ENCODE measurements at places on chromosomes 2 and 18.

- H3K36me3 ChIP-seq = no peaks in the 10 kb centered on the region
- H3K4me3 ChIP-seq = no peak overlapping the region
- DNase-seq = no peak
- H3K4me1 ChIP-seq = no peaks in the 10 kb centered on the region
- H3K27me3 ChIP-seq = no peaks in the 10 kb centered on the region
- H3K27ac ChIP-seq = no peak overlapping the region
Observed at GRCh38 chr18:56945171-56946083, 201.5 kb upstream of the BOD1L2 start.

DNA sequence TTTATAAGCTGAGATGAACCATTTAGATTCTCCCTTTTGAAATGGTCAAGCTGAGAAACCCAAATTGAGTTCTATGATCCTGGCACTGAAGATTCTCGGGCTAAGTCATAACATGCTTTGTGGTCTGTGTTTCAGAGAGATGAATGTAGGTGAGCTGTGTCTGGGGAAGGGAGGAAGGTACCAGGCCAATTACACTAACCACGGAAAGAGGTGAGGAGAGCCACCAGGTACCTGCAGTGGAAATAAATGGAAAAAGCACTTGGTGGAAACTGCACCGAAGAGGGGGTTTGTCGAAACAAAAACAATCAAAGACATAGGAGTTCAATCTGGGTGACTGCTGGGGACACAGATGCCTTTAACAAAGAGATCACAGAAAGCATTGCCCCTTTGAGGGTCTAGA lies 963 bp upstream of the MRPL44 start:
- H3K36me3 ChIP-seq = peaks cover 20% of the 10 kb centered on the region
- H3K4me1 ChIP-seq = peaks cover 7% of the 10 kb centered on the region
- no peak overlapping the region for H3K27ac ChIP-seq
- DNase-seq = no peak
- H3K27me3 ChIP-seq = no peaks in the 10 kb centered on the region

- DNase-seq = no peak
- H3K27ac ChIP-seq = no peak overlapping the region
- H3K36me3 ChIP-seq = no peaks in the 10 kb centered on the region
- H3K4me3 ChIP-seq = no peak overlapping the region
- H3K27me3 ChIP-seq = no peaks in the 10 kb centered on the region
Observed at GRCh38 chr2:68416081-68416675, 50.9 kb downstream of the FBXO48 start.

- no peak overlapping the region for H3K27ac ChIP-seq
- H3K4me3 ChIP-seq = peak overlapping the region; percentile 91
- no peaks in the 10 kb centered on the region for H3K36me3 ChIP-seq
- H3K4me1 ChIP-seq = no peaks in the 10 kb centered on the region
- H3K27me3 ChIP-seq = no peaks in the 10 kb centered on the region
Observed at GRCh38 chr18:7116792-7117389, 706 bp downstream of the LAMA1 start.

- H3K27me3 ChIP-seq = no peaks in the 10 kb centered on the region
- no peaks in the 10 kb centered on the region for H3K36me3 ChIP-seq
- H3K27ac ChIP-seq = no peak overlapping the region
- H3K4me1 ChIP-seq = no peaks in the 10 kb centered on the region
- no peak for DNase-seq
Observed at GRCh38 chr2:106972782-106973181, 86.8 kb upstream of the ST6GAL2 start.

GRCh38 chr2:221388891-221389290 lies 183.2 kb downstream of the EPHA4 start:
- no peaks in the 10 kb centered on the region for H3K36me3 ChIP-seq
- H3K4me1 ChIP-seq = no peaks in the 10 kb centered on the region
- H3K4me3 ChIP-seq = no peak overlapping the region
- no peak overlapping the region for H3K27ac ChIP-seq

DNA sequence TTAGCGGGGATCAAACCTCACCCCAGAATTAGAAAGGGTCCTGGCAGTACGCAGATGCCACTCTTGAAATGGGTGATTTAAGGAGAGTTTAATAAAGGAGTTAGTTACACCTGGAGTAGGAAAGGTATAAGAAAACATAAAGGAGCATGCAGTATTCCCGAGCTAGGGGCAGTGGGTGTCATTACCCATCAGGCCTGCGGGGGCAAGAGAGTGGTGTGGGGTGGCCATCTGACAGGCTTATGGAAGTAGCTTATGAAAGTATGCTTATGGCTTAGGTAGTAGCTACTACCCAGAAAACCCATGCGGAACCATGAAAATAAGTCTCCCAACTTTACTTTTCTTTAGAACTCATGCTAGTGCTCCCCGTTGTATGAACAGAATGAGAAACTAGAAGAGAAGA lies 568.9 kb upstream of the ACVR2A start:
- peak; percentile 5 for DNase-seq
- no peaks in the 10 kb centered on the region for H3K36me3 ChIP-seq
- no peak overlapping the region for H3K4me3 ChIP-seq
- no peaks in the 10 kb centered on the region for H3K27me3 ChIP-seq
- H3K27ac ChIP-seq = no peak overlapping the region

DNA sequence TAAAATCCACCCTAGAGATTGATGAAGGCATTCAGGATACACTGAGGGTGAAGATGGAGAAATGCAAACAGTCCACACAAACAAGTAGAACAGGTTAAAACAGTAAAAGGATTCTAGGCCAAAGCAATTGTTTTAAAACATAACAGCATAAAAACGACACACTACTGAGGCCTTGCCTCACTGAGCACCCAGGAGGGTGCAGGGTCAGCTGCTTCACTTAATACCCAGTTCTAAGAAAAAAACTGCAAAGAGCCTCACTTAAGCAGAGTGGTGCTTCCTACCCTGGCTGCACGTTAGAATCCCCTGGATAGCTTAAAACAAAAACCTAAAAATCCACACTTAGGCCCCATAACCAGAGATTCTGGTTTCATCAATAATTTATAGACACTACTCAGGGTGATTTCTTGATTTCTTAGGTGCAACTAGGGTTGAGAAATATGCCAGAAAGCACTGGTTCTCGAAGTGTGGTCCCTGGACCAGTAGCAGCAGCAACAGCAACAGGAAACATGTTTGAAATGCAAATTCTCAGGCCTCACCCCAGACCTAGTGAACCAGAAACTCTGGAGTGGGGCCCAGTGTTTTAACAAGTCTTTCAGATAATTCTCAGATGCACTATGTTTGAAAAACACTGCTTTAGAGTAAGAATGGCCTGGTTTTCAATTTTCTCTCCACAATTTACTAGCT lies 279.1 kb downstream of the ZEB2 start:
- H3K27me3 ChIP-seq = no peaks in the 10 kb centered on the region
- peaks cover 7% of the 10 kb centered on the region for H3K4me1 ChIP-seq
- no peak overlapping the region for H3K4me3 ChIP-seq
- no peak overlapping the region for H3K27ac ChIP-seq

GRCh38 chr2:105553538-105554196 lies 154.8 kb upstream of the FHL2 start:
- DNase-seq = no peak
- no peak overlapping the region for H3K27ac ChIP-seq
- H3K27me3 ChIP-seq = no peaks in the 10 kb centered on the region
- H3K4me1 ChIP-seq = no peaks in the 10 kb centered on the region
- H3K4me3 ChIP-seq = no peak overlapping the region

GRCh38 chr2:135965756-135966155 lies 19.7 kb downstream of the DARS1 start:
- H3K4me1 ChIP-seq = peaks cover 4% of the 10 kb centered on the region
- no peaks in the 10 kb centered on the region for H3K27me3 ChIP-seq
- no peak overlapping the region for H3K27ac ChIP-seq
- DNase-seq = no peak
- H3K4me3 ChIP-seq = no peak overlapping the region

DNA sequence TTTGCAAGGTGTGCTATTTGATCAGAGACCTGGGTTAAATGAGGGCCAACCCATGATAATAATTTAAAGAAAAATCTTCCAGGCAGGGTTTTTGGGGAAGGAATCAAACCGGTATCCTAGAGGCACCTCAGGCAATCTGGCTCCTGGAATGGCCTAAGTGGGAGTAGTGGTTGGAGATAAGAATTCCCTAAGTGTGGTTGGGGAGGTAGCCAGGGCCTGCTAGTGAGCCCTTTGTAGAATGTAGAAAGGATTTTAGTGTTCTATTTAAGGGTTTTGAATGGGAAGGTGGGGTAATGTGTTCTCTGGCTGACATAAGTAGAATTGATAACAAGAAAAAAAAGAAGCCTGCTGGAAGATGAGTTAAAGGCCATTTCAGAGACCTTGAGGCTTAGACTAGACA lies 422.2 kb downstream of the XIRP2 start:
- DNase-seq = no peak
- H3K27ac ChIP-seq = no peak overlapping the region
- H3K4me1 ChIP-seq = no peaks in the 10 kb centered on the region

DNA sequence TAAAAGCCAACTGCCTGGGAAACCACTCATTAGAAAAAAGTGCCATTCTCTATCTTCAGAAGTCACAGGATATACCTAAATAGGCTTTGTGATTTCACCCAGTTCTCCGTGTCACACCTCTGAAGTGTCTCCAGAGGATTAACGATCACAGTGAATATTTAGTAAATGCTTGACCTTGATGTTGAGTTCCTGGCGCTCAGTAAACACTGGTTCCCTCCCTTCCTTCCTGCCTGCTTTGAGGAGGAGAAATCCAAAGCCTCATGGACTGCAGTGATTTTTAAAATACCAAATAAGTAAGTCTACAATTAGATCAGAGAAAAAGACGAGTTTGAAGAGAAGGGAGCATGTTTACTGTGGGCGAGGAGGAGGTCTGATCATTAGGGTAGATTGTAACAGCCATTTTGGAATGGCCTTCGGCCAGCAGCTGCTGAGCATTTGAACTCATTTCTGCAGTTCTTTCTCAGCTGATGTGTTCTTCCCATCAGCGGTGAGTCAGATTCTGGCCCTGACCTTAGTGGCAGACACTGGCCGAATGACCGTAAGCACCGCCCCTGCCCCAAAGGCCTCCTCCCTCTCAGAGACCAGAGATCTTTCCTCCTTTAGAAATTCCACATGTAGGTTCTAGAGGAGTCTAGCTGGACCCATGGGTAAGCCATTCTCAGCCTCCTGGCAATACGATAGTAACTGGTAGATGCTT lies 62.1 kb upstream of the SLC16A14 start:
- H3K27me3 ChIP-seq = no peaks in the 10 kb centered on the region
- H3K4me1 ChIP-seq = no peaks in the 10 kb centered on the region
- H3K36me3 ChIP-seq = no peaks in the 10 kb centered on the region
- no peak overlapping the region for H3K27ac ChIP-seq
- no peak overlapping the region for H3K4me3 ChIP-seq

DNA sequence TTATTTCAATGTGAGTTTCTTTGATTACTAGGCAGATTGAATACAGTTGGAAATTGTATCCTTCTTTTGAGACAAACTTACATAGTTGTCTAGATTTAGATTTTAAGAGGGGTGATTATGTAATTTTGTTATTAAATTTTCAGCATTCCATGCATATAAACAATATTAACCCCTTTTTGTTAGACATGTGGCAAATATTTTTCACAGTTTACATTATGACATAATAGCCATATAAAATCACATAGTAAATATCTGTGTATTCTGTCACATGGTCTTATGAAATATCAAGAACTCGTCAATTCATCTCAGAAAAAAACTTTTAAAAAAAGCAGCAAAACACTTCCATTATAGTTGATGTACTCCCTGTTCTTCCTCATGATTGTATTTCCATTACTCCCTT lies 243.8 kb downstream of the CYP26B1 start:
- DNase-seq = no peak
- no peaks in the 10 kb centered on the region for H3K27me3 ChIP-seq
- H3K27ac ChIP-seq = no peak overlapping the region
- H3K4me3 ChIP-seq = no peak overlapping the region
- no peaks in the 10 kb centered on the region for H3K4me1 ChIP-seq

- H3K4me3 ChIP-seq = no peak overlapping the region
- no peaks in the 10 kb centered on the region for H3K27me3 ChIP-seq
- DNase-seq = no peak
- H3K27ac ChIP-seq = no peak overlapping the region
- H3K4me1 ChIP-seq = no peaks in the 10 kb centered on the region
Observed at GRCh38 chr2:170396799-170397459, 219.0 kb downstream of the MYO3B start.

DNA sequence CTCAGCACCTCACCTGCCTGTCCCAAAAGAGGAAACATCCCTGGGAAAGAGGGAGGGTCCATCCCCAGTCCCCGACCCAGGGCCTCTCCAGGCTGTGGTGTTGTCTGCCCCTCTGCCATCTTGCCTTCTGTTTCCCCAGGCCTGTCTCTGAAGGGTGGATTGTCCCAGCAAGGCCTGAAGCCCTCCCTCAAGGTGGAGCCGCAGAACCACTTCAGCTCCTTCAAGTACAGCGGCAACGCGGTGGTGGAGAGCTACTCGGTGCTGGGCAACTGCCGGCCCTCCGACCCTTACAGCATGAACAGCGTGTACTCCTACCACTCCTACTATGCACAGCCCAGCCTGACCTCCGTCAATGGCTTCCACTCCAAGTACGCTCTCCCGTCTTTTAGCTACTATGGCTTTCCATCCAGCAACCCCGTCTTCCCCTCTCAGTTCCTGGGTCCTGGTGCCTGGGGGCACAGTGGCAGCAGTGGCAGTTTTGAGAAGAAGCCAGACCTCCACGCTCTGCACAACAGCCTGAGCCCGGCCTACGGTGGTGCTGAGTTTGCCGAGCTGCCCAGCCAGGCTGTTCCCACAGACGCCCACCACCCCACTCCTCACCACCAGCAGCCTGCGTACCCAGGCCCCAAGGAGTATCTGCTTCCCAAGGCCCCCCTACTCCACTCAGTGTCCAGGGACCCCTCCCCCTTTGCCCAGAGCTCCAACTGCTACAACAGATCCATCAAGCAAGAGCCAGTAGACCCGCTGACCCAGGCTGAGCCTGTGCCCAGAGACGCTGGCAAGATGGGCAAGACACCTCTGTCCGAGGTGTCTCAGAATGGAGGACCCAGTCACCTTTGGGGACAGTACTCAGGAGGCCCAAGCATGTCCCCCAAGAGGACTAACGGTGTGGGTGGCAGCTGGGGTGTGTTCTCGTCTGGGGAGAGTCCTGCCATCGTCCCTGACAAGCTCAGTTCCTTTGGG lies 47.2 kb downstream of the BOLA3 start:
- no peak overlapping the region for H3K27ac ChIP-seq
- peaks cover 28% of the 10 kb centered on the region for H3K36me3 ChIP-seq
- DNase-seq = no peak

- no peaks in the 10 kb centered on the region for H3K27me3 ChIP-seq
- no peaks in the 10 kb centered on the region for H3K4me1 ChIP-seq
- no peak overlapping the region for H3K4me3 ChIP-seq
- no peak overlapping the region for H3K27ac ChIP-seq
- H3K36me3 ChIP-seq = no peaks in the 10 kb centered on the region
- no peak for DNase-seq
Observed at GRCh38 chr2:221810245-221810644, 238.1 kb upstream of the EPHA4 start.

GRCh38 chr2:158726911-158727592 lies 68.1 kb upstream of the DAPL1 start:
- no peak for DNase-seq
- no peak overlapping the region for H3K27ac ChIP-seq
- H3K4me1 ChIP-seq = no peaks in the 10 kb centered on the region
- no peaks in the 10 kb centered on the region for H3K27me3 ChIP-seq

DNA sequence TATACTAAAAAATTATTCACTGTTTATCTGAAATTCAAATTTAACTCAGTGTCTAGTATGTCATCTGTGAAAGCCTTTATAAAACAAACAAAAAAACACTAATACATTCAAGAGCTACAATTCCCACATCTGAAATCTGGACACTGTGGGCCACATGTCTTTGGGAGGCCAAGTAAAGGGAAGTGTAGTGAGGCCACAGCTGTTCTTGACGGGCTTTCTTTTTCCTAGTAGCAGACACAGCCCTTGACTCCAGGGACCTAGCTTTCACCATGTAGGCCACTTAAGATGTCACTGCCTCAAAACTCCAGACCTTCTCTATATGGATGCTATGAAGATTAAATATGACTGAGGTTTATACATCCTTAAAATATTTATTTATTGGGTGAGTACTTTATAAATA lies 91.1 kb downstream of the RBMS1 start:
- no peak for DNase-seq
- no peak overlapping the region for H3K4me3 ChIP-seq
- H3K4me1 ChIP-seq = peaks cover 4% of the 10 kb centered on the region
- H3K27me3 ChIP-seq = peaks cover 5% of the 10 kb centered on the region
- H3K27ac ChIP-seq = no peak overlapping the region

Measured in H1 (cell line).